NCI-H2029 (cell line): ENCODE measurements at places on chromosomes 6 and 20.

DNA sequence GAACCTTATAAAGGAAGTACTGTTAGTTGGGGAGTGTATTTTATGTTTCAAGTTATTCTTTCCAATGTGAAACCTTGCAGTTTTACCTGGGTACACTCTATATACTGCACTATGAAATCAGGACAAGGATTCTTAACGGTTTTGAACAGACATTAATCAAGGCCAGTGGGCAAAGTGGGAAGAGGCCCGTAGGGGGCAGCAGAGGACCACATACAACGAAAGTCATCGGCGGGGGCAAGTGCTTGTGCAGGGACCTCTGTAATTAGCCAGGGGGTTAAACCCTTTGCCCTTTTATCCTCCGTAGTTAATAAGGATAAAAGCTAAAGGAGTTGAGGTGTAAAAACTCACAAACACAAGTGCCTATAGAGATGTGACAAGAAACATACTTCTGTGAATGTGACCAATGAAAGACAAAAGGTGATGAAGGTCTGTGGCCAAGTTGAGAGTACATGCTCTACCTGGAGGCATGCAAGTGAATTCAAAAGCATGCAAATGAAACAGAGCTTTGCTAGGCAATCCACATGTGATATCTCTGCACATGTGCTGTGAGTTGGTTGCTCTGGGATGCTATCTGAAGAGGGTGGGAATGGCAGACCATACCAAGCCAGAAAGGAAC is 392.7 kb upstream of the MAN1A1 start:
- peak; percentile 50 for DNase-seq

DNA sequence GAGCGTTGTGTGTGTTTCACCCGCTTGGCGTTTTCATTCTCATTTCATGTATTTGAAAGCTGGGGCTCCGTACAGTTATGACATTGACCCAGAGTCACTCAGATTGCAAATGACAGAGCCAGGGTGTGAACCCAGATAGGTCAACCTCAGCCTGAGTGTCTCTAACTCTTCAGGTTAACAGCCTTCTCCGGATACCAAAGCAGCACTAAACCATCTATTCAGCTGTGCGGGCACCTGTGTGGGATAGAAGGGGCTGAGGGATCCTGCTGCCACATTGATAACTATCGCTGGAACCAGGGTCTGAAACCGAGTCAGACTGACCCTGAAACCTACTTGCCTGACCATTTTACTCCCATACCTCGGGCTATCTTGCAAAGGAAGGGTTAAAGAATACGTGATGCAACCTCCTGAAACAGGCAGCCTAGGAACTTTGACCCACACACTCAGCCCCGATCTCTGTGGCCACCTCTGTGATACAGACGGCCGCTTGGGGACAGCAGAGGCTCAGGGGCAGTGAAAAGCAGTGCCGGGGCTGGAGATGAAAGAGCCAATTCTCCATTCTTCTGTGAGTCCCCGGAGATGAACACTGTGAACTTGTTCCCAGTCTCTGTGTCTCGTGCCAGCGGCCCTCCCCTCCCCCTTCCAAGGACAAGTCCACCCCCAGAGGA is 233.5 kb upstream of the QKI start:
- DNase-seq = no peak

DNA sequence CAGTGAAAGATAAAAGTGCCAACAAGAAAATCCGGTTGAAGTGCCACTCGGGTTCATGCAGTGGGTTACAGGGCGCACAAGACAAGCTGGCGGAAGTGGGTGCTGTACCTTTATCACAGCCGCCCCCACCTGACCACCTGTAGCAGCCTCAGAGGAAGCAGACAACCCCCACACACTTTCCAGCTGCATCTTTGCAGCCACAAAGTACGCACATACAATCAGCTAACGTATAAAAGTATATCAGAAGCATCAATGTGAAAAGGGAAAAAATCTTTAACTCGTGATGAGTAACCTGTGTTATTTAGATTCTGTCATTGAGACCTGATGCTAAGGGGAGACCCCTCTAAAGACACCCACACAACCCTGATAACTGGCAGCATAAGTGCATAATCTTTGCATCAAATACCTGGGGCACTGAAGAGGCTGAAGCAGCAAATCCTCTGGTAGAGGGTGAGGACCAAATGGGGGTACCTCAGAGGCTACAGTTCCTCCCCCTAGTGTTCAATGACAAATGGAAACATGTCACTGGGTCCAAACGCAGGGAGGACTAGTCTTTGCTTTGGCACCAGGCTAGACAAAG is 22.1 kb downstream of the BACH2 start:
- no peak for DNase-seq

GRCh38 chr6:142531727-142532126 is 229.9 kb downstream of the ADGRG6 start:
- no peak for DNase-seq

- no peak for DNase-seq
Measured at GRCh38 chr6:106488494-106489370, 128.2 kb downstream of the CRYBG1 start.

GRCh38 chr20:45283551-45284057 is 23.0 kb upstream of the RBPJL start:
- no peak for DNase-seq

- DNase-seq = no peak
Measured at GRCh38 chr6:2733736-2734480, 16.8 kb downstream of the MYLK4 start.

- peak; percentile 38 for DNase-seq
Measured at GRCh38 chr20:5844063-5844681, 94.0 kb downstream of the SHLD1 start.

- DNase-seq = no peak
Measured at GRCh38 chr20:61434341-61434781, 182.3 kb downstream of the CDH4 start.

GRCh38 chr6:157471077-157471686 is 90.2 kb downstream of the ZDHHC14 start:
- no peak for DNase-seq

GRCh38 chr6:28218312-28219248 is 6.5 kb upstream of the ZSCAN9 start:
- DNase-seq = peak; percentile 67

GRCh38 chr6:106252687-106253086 is 72.9 kb downstream of the ATG5 start:
- DNase-seq = no peak

DNA sequence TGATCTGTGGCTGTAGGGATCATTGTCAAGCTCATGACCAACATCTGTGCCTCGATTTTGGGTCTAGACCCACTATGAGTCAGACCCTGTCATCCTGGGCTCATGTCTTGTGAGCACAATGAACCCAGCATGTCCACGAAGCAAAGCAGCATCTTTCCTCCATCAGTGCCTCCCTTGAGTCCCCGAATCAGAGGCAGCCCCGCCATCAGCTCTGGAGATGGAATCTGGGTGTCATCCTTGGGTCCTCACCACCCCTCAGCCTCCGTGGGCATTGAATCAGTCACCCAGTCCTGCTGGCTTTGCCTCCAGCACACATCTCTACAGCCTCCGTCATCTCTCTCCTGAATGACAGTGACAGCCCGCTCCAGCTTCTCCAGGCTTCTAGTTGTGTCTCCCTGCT is 56.9 kb downstream of the CHMP4B start:
- no peak for DNase-seq
